Activated CD4-positive, alpha-beta T cell treated with anti-CD3 and anti-CD28 coated beads, Interleukin-2, amount 50 U/mL, for 24 hours (primary cell): ENCODE measurements at places on chromosomes 13 and 19.

GRCh38 chr19:42132851-42133528 is 744 bp upstream of the POU2F2 start:
- DNase-seq: peak; percentile 72

DNA sequence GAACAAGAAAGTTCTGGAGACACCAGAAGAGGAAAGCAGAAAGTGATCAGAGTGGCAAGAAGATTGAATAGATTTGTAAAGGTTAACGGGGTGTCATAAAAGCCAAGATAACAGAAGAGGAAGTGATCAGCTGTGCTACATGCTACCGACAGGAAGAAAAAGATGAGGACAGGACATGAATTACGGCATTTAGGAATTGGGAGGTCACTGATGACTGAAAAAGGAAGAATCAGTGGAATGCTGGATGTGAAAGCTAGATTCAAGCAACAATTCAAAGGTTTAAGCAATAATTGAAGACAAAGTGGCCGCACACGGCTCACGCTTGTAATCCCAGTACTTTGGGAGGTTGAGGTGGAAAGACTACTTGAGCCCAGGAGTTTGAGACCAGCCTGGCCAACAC is 15.1 kb downstream of the ZNF160 start:
- DNase-seq: no peak

DNA sequence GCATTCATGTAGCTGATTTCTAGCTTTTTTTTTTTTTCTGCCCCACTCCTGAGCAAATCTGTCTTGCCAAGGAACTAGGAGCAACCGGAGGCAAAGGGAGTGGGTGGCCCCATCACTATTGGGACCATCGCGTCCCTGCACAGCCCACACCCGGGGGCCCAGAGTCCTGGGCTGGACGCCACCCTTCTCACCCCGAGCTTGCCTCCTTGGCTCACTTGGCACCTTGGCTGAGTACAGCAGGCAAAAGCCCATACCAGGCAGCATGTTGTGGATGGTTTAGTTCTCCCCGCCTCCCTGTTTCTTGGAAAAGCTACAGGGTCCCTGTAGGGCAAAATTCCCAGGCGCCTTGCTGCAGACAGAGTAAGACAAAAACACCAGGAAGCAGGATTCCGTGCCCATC is 13.7 kb downstream of the SMIM24 start:
- no peak for DNase-seq

DNA sequence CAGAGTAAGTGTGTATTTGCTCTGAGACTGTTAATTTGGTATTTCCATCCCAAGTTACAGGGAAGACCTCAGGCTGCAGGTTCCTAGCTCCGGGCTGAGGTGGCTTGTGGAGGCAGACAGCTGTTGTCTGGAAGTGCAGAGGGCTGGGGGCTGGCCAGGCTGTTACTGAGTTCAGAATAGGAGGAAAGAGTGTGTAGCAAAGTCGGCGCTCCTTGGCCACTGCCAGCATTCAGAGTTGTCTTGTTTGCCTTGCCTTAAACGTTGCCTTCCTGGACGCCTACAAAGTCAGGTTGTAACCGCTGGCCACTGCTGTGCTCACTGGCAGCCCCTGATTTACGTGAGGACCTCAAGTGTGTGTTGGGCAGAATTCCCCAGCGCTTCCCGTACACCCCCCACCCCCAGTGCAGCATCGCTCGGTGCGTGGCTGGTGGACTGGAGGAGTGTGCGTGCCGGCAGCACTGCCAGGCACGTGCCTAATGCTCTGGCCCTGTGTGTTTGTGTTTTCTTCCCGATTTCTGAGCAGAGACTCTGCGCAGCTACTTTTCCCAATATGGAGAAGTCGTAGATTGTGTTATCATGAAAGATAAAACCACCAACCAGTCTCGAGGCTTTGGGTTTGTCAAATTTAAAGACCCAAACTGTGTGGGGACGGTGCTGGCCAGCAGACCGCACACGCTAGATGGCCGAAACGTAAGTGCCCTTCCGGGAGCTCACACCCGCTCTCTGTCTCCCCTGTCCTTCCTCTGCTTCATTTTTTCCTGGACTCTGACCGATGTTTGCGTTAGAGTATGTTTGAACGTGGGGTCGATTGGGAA is 10.5 kb downstream of the DAZAP1 start:
- no peak for DNase-seq

GRCh38 chr13:100290165-100290801 is 201.4 kb downstream of the PCCA start:
- no peak for DNase-seq

- no peak for DNase-seq
Measured at GRCh38 chr13:27926644-27927434, 7.0 kb downstream of the PDX1 start.

GRCh38 chr13:21619633-21620220 is 15.8 kb upstream of the MICU2 start:
- no peak for DNase-seq

DNA sequence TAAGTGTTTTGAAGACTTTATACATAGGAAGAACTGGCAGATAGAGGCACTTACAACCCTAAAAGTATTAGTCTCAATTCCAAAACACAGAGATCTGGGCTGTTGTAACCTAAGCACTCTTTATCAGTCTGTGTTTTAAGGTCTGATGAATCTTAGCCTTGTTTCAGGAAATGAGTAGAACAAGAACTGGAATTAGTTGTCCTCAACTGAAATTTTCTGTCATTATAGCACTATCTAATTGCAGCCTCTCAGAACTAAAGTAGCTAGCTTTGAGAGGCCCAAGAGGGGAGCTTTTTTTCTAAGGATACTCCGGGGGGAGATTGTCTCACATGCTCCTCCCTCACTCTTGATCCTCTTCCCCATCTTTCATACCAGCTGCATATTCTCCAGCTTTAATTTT is 13.1 kb downstream of the HNRNPM start:
- DNase-seq: no peak

GRCh38 chr19:46629546-46630025 is 4.7 kb upstream of the PTGIR start:
- DNase-seq: no peak

- DNase-seq: no peak
Measured at GRCh38 chr19:56076498-56076897, 44.6 kb downstream of the ZNF787 start.
